ENCODE measurements at places on chromosomes 6 and 20.

- DNase-seq = no peak
Observed at GRCh38 chr6:162856885-162857284, 129.1 kb downstream of the PACRG start.

DNA sequence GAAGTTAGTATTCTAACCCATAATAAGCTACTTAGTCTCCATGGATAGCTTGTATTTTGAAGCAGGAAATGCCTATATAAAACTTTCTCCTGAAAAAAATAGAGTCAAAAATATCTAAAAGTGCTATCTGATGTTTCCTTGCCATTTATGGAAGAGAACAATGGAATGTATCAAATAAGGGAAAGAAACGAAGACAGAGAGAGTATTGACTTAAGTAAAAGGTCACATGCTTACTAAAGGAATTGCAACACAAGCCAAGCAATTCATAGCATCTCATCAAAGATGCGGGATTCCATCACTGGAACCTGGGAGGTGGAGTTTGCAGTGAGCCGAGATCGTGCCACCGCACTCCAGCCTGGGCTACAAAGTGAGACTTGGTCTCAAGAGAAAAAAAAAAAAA, 112.9 kb upstream of the DTNBP1 start:
- DNase-seq = no peak

DNA sequence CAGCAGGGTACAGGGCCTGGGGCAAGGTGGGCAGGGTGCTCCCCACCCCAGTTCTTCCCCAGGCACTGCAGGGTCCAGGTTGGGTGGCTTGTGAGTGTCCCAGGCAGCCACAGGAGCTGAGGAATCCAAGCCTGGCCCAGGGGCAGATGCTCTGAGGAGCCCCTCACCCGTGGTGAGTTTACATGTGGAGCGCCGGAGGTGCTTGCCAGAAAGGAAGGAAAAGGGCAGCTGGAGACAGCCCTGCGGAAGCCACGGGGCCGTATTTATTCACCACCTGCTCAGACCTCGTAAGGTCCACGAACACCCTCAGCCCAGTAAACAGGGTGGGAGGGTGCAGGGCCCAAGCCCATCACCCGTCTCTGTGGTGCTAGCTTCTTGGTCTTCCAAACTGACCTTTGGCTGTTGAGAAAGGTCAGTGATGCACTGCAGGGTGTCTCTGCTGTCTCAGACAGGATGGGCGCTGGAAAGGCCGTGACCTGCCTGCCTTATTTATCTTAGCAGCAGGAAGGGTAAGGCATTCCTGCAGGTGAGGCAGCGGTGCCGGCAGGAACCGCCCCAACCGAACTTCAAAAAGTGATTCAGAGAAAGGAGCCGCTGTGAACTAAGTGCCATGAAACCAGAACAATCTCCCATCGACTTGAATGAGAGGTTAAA, 4.0 kb upstream of the FRMD1 start:
- DNase-seq = no peak

GRCh38 chr20:43787937-43788336, 61.1 kb upstream of the GTSF1L start:
- peak; percentile 19 for DNase-seq

DNA sequence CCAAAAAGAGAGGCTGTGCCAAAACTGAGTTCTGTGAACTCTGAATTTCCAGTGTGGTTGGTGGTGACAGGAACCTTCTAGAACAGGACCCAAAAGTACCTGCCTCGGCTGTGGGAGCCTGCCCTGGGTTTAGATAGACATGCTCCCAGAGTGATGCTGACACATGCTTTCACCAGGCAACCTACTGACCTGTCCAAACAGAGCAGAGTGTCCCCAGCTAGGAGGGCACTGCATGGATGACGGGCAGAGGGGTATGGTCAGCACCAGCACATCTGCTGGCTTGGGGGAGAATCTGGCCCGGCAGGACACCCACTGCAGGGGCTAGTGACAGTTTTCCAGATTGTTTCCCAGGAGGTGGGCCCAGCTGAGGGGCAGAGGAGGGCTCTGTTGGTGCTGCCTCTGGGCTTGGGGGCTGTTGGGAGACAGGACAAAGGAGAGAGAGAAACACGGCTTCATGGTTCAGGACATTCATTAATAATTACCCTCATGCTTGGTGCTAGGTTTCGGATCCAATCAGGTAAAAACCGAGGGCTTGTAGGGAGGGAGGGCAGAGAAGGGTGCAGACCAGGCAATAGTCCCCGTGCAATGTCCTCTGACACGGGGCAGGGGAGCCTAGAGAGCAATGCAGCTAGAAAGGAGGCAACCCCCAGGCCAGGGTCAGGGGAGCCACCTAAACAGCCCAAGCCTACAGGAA, 15.0 kb downstream of the KCNK5 start:
- no peak for DNase-seq

- no peak for DNase-seq
Observed at GRCh38 chr6:33875141-33875581, 71.4 kb upstream of the MLN start.

DNA sequence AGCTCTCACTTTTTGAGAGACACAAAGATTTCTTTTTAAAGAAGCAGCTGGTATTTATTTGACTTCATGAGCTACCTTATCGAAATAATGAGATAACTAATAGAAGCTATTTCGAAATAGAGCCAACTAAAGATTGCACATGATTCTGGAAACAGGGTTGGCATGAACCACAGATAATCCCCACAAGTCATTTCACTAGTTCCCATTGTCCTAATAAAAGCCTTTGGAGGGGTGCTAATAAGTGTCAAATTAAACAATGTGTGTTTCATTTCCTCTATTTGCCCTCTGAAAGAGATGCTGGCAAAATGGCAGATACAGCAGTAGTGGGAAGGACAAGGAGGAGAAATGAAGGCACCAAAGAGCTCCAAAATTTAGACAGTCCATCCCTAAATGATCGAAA, 78.6 kb upstream of the RIPOR2 start:
- DNase-seq = no peak

DNA sequence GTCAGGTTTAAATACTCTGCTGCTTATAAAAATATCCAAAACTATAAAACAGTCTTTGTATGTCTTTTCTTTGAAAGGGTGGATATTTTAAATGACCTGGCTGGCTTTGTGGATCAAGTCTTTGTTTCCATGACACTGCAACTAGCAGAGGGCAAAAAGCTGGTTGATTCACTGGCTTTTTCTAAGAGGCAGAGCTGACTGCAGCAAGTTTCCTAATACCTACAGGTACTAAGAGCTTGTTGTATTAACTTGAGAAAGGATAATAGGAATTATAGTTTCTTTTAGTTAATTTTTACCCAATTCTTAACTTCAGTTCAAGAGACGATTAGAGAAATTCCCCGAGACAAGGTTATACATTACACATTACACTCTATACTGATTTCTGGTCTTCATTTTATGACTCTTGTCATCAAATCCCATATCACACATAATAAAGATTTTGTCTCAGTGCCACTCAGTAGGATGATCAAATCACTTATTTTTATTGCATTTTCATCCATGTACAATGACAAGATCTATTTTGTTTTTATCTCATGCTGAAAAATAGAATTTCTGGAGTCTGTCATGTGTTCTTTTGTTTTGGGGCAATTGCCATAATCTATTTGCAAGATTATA, 120.1 kb upstream of the RIMS1 start:
- DNase-seq = no peak

DNA sequence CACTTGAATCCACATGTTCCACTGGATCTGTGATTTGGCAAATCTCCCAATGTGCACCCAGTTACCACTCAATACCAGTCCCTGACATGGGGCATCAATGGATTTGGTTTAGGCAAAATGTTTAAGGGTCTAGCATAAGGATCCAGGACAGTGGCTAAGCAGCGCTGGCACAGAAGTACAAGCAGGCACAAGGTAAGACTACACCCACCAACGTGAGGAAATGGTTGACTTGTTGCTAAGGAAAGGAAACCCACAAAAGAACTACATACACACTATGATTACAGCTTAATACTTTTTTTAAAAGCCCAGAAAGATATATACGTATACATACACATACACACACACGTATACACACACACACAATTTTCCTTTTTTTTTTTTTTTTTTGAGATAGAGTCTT, 79.0 kb downstream of the DNAAF9 start:
- DNase-seq = no peak

DNA sequence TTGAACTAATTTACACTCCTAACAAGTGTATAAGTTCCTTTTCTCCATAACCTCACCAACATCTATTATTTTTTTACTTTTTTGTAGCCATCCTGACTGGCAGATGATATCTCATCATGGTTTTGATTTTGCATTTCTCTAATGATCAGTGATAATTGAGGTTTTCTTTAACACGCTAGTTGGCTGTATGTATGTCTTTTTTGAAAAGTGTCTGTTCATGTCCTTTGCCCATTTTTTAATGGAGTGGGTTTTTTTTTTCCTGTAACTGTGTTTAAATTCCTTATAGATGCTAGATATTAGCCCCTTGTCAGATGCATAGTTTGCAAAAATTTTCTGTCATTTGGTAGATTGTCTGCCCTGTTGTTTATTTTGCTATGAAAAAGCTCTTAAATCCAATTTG, 39.6 kb upstream of the TRIM39 start:
- no peak for DNase-seq

GRCh38 chr6:151434369-151434768, 17.6 kb downstream of the RMND1 start:
- DNase-seq = no peak

GRCh38 chr6:34138191-34138590, 7.7 kb downstream of the GRM4 start:
- DNase-seq = no peak

- no peak for DNase-seq
Observed at GRCh38 chr6:109872968-109873545, 105.1 kb upstream of the GPR6 start.

- no peak for DNase-seq
Observed at GRCh38 chr6:19759117-19759880, 77.9 kb upstream of the ID4 start.
